ENCODE measurements at places on chromosomes 7 and 10.

DNA sequence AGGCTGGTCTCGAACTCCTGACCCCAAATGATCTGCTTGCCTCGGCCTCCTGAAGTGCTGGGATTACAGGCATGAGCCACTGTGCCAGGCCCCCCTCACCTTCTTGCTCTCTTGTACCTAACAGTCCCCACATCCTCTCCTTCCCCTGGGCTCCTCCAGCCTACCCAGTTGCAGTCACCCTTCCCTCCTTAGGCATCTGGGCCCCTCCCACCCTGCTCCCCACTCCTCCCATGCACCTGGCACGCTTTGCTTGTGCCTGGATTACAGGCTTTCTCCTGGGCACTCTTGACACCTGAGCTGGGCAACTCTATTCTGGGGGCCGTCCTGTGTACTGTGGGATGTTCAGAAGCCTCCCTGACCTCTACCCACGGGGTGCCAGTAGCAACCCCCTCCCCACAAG, 3.0 kb downstream of the CLDN15 start:
- DNase-seq = no peak

- no peak for DNase-seq
Observed at GRCh38 chr10:92405419-92405924, 114.5 kb downstream of the MARCHF5 start.

DNA sequence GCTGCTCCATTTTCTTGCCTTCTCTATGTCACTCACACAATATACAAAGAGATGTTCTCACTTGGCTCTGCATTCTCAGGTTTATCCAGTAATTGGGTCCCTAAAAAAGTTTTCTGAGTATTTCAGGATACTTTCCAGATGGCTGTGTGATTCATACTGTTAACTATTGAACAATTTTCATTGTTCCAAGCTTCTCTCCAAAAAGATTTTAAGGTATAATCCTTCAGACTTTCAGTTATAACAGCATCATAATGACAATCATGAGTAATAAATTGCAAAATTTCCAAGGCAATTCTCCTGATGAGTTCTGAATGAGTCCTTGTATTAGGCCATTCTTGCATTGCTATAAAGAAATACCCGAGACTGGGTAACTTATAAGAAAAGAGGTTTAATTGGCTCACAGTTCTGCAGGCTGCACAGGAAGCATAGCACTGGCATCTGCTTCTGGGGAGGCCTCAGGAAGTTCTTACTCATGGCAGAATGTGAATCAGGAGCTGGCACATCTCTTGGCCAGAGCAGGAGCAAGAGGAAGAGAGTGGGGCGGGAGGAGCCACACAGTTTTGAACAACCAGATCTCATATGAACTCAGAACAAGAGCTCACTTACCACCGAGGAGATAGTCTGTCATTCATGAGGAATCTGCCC, 148.1 kb downstream of the SLC16A9 start:
- DNase-seq = no peak

- no peak for DNase-seq
Observed at GRCh38 chr10:27986821-27987220, 12.1 kb downstream of the ODAD2 start.

- peak; percentile 55 for DNase-seq
Observed at GRCh38 chr10:124106241-124106879, 13.0 kb upstream of the CHST15 start.

- DNase-seq = no peak
Observed at GRCh38 chr10:132397036-132397541, at the start of gene PWWP2B. Gene PWWP2B, plus strand, starts transcription at chr10:132397200. Its CDS starts 27 bp downstream, at chr10:132397227.

DNA sequence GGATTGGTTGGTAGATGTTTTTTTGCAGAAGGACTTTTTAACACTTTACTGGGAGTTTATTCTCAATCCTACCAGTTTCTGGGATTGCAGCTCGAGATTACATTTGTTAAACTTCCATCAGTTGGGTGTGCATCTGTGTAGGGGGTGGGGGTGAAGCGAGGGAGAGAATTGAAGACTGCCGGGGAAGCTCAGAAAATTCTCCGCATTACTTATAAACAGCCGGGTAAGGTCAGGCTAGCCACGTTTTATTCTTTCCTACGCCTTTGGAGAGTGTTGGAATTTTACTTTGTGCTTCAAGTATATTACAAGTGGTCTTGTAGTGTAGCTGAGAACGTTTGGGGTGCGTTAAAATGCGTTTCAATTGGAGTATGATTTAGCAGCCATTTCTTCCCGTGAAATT, 1.1 kb downstream of the PALS2 start:
- peak; percentile 6 for DNase-seq

All from A549 (cell line).